Effector CD8-positive, alpha-beta T cell (primary cell): ENCODE measurements at places on chromosomes 3 and 15.

- no peak for DNase-seq
Measured at GRCh38 chr3:159947220-159947619, 41.4 kb upstream of the IL12A start.

GRCh38 chr15:59420108-59420507 is 17.9 kb upstream of the FAM81A start:
- no peak for DNase-seq

DNA sequence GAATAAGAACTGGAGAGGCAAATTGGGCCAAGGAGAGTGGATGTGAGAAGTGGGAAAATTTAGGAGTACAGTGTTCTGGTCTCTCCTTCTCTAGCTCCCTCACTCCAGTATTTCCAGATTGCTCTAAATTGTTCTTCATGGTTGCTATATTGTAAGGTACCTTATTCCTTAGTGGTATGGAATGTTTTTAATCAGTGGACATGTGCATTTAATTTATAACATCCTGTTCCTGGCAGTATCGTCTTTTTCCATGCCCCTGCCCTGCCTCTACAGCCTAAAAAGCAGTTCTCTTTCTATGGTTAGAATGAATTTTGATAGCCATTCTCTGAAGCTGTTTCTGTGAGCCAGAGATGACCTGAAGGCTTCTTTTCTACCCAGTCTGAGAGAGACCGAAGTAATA is 180.5 kb downstream of the TCF12 start:
- no peak for DNase-seq

- no peak for DNase-seq
Measured at GRCh38 chr3:49673715-49674496, at the start of gene APEH. APEH (plus strand) TSS chr3:49674351; CDS start chr3:49674402, 51 bp downstream.

DNA sequence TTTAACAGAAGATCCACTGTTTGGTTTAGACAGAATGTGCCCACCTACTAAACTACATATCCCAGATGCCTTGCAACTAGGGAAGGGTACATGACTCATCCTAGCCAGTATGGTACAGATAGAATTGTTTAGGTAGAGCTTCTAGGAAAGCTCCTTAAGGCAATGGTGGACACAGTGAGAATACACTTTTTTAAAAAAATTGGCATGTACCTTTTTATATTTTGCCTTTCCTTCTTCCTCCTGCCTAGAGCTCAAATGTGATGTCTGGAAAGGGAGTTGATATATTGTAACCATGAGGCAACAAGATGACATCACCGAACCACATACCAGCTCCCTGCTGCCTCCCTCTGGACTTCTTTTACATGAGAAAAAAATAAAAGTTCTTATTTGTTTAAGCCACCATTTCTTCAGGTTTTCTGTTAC is 14.4 kb upstream of the C3orf80 start:
- DNase-seq = no peak

- DNase-seq = no peak
Measured at GRCh38 chr3:157713101-157713500, 209.9 kb upstream of the VEPH1 start.

- no peak for DNase-seq
Measured at GRCh38 chr3:113057117-113057516, 66.3 kb downstream of the GTPBP8 start.

DNA sequence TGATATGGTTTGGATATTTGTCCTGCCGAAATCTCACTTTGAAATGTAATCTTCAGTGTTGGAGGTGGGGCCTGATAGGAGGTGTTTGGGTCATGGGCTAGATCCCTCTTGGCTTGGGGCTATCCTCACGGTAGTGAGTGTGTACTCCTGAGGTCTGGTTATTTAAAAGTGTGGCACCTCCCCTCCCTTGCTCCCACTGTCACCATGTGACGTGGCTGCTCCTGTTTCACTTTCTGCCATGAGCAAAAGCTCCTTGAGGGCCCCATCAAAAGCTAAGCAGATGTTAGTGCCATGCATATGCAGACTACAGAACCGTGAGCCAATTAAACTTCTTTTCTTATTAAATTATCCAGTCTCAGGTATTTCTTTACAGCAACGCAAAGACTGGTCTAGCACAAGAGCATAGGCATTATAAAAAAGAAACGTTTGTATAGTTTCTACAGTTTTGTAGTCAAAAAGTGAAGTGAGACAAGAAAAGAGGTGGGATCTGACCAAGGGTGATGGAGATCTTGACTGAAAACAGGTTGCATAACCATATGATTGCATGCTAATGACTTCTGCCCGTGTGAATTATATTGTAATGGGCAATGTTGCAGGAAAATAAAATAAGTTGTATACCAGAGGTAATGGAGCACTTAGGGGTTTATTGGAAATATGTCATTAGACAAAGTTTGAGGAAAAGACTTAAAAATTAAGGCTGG is 28.5 kb upstream of the CLASP2 start:
- DNase-seq = no peak
